ENCODE measurements at places on chromosomes 16 and 17.

DNA sequence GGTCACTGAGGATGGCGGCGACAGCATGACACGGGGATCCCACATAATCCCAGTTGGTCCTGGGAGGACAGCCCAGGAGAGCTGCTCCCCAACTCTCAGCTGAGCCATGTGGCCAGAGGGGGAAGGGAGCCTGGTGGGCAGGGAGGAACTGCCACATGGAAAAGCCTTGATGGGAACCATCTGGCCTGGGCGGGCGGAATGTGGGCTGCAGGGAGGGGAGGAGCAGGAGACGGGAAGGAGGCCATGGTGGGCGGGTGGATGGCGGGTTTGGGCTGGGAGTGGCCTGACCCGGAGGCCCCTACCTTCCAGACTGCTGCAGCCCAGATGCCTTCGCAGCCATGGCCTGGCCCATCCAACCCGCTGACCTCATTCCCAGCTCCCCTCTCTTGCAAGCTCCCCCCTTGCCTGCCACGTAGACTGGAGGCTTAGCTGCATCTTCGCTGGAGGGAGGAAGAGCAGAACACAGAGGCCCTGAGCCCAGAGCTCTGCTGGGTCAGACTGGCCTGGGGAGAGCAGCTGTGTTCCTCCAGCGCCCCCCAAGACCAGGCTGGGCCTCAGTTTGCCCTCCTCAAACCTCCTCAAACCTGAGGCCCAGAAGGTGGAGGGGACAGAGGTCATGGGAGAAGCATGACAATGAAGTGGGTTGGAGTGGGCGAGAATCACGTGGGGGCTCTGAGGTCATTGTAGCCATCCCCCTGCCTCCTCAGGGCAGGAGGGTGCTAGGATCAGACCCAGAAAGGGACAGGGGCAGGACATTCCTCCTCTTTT, 8.2 kb upstream of the COL1A1 start:
- peak; percentile 91 for DNase-seq

DNA sequence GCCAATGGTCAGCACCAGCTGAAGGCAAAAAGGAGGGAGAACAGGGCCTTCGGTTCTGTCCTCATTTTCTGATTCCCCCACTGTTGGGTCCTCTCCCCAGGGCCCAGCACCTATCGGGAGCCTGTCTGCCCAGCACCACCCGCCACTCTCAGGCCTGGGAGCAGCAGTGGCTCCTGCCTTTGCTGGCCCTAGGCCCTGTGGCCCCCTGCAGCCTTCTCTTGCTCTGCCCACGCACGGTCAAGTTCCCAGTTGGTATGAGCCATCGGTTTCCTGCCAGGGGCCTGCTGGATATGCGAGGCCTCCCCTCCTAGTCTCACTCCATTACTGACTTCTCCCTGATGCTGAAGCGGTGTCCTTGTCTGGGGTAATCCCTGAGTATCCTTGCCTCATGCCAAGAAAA, 37.5 kb downstream of the HSBP1 start:
- no peak for DNase-seq

DNA sequence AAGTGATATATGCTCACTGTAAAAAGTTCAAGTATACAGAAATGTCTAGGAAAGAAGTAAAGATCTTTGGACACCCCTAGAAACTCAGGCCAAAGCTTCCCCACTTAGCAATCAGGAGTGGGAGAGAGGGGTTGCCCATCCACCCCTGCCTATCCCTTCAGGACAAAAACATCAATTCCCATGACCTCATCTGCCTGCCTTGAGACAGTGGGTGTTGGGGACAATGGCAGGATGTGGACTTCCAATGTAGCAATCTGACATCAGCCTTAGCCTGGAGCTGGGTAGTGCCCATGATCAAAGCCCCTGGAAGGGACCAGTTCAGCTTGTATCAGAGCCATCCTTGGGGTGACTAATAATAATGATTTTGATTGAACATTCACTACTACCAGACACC, 18.1 kb downstream of the ITPRIPL2 start:
- no peak for DNase-seq

- DNase-seq = no peak
These were observed 135.8 kb downstream of the USP31 start for GRCh38 chr16:23013484-23013883.

DNA sequence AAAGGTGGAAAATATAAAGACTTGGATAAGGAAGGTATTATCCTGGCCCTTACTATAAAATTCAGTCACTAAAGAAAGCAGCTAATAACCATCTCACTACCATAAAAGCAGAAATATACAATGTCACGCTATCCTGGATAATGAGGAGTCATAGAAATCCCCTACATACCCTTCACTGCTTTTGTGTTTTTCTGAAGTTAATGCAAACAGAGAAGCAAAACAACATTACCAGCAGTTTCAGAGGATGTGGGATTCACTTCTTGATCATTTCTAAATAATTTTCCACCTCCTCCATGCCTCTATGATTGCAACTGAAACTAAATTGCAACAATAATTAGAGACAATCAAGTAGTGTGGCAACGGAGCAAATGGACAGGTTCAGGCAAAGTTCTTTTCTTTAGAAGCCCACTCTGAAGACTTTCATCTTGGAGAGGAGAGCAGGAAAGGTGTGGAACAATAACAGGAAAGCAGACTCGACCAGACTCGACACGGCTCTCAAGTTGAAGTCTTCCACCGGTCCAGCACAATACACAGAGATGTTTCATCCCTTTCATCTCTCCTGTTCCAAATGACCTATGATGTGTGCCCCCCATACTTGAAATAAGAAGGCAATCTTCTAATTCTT, 10.2 kb downstream of the CYTH1 start:
- no peak for DNase-seq

DNA sequence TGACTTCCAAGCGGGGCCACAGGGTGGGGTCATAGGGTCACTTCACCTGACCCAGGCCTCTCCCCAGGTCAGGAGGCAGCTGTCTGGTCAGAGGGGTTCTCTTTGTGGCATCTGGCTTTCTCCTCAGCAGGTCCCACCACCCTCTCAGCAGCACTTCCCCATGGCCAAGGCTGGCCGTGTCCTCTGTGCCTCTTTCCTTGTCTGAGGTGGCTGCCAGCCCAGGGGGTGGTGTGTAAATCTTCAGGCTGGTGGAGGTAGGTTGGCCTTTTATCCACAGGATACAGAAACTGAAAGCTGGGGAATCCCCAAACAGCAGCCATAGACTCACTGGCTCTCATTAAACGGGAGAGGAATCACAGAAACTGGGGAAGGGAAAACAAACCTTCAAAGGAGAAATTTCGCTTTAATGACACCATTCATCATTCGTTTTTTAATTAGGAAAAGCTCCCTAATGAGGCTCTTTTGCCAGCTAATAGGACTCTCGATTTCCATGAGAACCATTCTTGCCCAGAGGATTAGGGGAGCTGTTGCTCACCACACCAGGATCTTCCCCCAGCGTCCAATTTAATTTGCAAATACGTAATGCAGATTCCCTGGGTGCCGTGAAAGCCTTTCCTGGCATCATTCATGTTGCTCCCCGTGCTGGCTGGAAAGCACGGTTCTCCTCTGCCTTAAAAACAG, 18.0 kb downstream of the C17orf75 start:
- DNase-seq = no peak

DNA sequence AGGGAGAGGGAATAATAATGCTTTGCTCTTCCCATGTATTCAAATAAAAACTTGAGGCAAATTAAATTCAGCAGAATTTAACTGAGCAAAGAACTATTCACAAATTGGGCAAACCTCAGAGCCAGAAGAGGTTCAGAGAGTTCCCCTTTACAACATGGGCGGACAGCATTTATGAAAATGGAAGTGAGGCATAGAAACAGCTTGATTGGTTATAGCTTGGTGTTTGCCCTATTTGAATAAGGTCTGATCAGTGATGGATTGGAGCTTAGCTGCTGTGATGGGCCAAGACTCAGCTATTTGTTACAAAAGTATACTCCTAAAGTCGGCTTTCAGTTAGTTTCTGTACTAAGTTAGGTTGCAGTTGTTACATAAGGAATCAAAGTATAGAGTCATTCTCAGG, 63.0 kb downstream of the TMEM100 start:
- DNase-seq = no peak

DNA sequence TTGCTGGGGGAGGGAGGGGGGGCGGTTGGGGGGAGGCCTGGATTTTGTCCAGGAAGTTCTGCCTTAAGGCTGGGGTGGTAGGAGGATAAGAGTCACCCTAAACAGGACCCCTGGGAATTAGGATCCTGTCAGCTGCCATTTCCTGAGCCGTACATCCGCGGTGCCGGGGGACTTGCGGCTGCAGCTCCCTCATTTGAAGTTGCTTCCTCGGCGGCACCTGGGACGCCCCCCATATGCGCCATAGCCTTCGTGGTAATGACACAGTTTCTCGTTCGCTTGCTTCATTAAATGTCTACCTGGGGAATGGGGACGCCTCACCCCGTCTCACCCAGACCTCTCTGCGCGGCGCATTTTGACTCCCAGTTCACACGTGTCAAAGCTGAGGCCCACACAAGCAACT, 55.1 kb upstream of the PABPN1L start:
- DNase-seq = no peak

DNA sequence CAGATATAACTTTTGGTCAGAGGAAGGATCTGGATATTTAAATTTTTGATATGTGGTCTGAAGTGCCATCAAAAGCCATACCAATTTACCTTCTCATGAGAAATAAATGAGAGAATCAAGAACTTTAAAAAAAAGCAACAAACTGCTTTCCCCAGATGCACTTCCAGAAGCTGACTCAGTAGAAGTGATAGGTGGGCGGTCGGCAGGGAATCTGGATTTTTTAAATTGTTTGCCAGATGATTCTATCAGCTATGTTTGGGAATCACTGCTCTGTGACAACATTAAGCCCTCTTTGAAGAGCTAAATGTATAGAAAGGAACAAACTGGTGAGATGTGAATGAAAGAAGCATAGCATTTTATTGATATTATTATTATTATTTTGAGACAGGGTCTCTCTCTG, 19.2 kb downstream of the CDH3 start:
- no peak for DNase-seq

DNA sequence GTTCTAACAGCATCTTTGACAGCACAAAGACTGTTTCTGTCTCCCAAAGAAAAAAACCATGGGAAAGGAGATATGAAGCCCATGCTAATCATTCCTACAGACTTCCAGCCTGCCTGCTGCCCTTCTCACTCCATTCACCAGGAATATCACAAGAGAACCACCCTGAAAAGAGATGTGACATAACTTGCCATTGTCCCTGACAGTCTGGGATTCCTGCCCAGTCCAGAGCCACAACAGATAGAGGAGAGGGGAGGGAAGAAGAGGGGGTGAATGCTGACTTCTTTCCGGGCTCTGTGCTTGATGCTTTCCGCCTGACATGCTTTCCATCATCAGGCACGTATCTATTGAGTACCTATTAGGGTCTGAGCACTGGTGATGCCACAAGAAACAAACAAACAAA, 31.6 kb upstream of the ASIC2 start:
- no peak for DNase-seq

GRCh38 chr17:43215341-43215740, 3.7 kb downstream of the TMEM106A start:
- DNase-seq = no peak

DNA sequence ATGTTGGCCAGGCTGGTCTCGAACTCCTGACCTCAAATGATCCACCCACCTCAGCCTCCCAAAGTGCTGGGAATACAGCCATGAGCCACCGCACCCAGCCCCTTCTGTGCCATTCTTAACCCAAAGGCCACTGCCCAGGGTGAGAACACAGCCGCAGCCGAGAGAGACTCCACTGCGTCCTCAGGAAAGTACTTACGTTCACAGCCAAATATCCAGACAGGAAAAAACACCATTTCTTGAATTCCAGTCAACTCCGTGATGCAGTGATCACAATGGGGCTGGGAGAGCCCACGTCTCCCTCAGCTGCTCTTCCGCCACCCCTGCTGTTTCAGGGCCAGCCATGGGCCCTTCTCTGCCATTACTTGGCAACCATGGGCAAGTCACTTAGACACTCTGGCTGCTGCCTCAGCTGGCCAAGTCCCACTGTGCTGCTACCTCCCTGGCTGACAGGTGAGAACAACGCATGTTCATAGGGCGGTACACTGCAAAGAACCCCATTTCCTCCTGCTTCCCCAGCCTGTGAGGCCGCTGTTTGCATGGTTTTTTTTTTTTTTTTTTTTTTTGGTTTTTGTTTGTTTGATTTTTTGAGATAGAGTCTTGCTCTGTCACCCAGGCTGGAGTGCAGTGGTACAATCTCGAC, 4.3 kb downstream of the CDIP1 start:
- no peak for DNase-seq

DNA sequence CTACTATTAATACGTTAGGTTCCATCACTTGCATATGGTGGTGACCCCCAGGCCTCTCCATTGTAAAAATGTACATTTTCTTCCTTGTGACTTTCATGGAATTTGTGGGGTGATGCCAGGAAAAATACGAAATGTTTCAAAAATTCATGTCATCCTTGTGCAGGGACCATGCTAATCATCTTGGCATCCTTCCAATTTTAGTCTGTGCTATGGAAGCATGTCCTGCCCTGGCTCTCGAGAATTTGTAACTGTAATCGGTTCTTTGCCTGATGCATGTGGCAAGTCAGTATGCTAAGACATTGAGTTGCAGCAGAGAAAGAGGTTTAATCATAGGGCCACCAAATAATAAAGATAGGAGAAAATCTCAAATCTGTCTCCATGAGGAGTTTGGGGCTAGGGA, 14.3 kb upstream of the GINS3 start:
- no peak for DNase-seq

DNA sequence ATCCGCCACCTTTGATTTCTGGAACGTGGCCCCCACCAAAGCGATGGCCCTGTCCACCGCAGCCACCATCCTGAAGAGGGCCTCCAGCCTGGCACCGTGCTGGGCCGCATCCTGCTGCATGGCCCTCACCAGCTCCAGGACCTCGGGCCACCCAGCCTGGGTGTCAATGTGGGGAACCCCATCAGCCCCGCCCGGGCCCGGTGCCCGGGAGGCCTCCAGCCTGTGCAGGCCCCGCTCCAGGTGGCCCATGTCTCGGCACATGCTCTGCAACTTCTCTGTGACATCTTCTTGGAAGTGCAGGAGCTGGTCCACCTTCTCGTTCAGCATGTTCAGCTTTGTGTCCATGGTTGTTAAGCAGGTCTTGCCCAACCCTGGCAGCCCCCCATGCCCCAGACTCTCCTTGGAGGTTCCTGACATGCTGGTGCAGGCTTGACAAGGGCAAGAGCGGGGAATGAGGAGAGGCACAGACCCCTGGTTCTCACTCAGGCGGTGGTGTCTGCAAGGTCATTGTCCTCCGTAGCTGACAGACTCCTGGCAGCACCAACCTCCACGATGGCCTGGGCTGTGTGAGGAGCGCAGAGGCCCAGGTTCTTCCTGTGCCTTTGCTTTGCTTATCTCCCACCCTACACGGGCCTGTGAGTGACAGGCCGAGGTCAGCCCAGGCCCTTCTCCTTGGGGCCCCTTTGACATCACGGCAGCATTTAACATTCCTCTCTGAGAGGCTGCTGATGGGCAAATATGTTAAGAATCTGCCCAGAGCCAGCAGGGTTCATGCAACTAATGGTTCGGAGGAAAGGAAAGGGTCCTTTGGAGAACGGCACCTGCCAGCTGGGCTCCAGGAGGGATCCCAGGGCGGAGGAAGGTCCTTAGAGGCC, at the start of gene MYLK3:
TSS of gene MYLK3 (minus strand) at position 568 of the 875 bp plus-strand sequence. CDS start at position 417, 151 bp downstream.
- no peak for DNase-seq

DNA sequence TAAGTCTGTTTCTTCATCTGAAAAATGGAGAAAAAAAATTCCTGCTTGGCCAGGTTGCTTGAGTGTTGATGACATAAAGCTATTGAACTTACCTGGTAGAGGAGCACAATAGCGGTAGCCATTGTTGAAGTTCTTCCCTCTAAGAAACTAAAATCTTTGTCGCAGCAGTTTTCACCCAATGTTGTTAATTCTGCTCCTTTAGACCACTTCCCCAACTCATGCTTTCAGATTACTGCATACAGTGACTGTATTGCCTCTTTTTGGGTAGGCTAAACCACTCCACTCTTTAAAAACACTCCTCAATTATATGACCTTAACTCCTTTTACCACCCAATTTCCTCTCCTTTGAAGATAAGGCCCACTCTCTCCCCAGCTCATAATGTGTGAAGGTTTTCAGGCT, 35.7 kb upstream of the CCL2 start:
- DNase-seq = no peak
